ENCODE measurements at places on chromosomes 6 and 20.

GRCh38 chr6:41367700-41368099 is 32.3 kb downstream of the NCR2 start:
- no peak for DNase-seq

DNA sequence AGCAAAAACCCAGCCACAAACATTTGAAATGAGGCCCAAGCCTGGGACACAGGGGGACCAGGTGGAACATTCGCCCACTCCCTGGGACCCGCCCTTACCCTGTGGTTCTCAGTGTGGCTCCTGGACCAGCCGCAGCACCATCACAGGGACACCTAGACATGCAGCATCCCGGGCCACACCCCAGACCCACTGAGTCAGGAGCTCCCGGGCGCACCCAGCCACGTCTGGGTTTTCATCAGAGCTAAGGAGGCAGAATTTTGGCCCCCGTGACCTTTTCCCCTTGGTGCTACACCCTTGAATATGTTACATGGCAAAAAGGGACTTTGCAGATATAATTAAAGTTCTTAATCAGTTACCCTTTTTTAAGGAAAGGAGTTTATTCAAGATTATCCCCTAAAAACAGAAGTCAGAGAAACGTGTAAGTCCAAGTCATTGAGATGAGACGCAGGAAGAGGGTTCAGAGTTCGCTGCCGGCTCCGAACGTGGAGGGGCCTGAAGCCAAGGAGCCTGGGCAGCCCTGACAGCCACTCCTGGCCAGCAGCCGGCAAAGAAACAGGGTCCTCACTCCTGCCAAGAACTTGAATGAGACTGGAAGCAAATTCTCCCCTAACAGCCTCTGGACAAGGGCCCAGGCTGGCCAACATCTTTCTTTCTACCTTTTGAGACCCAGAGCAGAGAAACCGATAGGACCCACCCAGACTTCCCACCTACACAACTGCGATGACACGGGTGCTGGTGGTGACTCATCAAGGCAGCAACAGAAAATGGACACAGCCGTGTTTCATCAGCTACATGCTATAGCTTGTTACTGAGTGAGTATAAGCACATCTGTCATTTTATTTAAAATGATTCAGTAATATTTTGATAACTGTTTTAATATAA is 25.3 kb downstream of the BFSP1 start:
- DNase-seq, result no peak

- DNase-seq, result no peak
These were observed 38.8 kb downstream of the ZFAND3 start for GRCh38 chr6:37858363-37858762.

GRCh38 chr6:161674930-161675682 is 401.2 kb upstream of the AGPAT4 start:
- DNase-seq, result no peak

GRCh38 chr6:66429210-66429609 is 722.2 kb upstream of the EYS start:
- no peak for DNase-seq

DNA sequence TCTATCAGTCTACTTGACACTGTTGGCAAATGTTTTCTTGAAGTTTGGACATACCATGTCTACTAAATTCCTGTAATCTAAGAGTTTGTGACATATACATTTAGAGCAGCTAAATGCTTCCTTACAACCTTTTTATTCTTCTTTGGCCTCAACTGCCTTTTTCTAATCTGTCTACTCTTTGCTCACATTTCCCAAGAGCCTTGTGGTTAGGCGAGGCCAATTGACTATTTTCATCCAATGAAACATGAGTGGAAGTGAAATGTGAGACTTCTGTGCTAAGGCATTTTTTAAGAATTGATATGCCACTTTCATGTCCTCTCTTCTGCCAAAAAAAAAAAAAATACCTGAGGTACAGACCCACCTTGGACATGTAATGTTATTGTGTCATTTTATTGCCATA is 158.2 kb upstream of the MCHR2 start:
- no peak for DNase-seq

GRCh38 chr6:43630980-43631619 is 2.0 kb upstream of the GTPBP2 start:
- DNase-seq, result no peak
